ENCODE measurements at places on chromosomes 11 and 22.

- DNase-seq: peak; percentile 42
Measured at GRCh38 chr11:64090806-64091516, 55.2 kb downstream of the FLRT1 start.

- DNase-seq: no peak
Measured at GRCh38 chr22:37626556-37627075, 12.9 kb upstream of the SH3BP1 start.

DNA sequence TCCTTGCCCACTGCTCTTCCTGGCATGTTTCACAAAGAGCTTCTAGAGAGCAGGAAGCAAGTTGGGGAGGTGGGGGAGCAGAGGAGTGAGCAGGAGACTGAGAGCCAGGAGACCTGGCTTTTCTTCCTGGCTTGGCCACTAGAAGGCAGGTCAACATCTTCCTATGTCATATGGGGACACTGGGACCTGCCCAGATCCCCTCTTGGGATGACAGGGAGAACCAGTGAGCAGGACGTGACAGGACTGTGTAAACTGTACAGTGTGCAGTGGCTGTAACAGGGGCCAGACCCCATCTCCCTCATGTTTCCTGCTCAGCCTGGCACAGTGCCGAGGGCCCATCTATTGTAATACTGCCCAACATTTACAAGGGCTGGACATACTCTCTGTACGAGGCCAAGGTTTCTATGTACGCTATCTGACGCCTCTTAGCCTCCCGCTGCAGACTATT, 29.4 kb downstream of the GDPD5 start:
- DNase-seq: no peak

DNA sequence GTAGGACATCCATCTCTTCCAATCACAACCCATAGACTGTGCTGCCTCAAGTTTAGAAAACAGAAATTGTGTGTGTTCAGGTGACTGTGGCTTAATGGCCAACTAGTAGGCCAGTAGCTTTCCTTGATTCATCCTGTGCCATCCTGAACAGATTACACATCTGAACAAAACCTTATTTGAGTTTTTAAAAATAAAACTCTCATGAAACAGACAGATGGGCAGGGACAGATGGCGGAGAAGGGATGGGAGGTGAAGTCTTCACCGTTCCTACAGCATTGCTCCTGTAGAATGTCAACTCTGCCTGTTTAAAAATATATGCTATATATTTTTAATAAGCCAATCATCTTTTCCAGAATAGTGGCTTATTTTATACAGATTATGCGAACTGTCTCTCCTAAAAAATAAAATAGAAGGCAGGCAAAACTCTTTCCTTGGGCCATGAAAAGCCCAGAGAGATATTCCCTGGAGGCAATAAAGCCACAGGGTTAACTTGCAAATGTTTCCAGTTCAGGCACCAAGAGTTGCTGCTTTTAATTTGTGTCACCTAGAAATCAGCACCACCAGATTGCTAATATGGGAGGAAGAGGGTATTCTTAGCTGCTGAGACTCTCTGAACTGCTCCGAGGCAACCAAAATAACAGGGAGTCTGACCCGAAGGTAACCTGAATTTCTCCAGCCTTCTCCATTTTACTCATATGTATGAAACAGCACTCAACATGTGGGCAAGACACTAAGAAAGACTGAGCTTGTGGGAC, 861.2 kb downstream of the OPCML start:
- no peak for DNase-seq

DNA sequence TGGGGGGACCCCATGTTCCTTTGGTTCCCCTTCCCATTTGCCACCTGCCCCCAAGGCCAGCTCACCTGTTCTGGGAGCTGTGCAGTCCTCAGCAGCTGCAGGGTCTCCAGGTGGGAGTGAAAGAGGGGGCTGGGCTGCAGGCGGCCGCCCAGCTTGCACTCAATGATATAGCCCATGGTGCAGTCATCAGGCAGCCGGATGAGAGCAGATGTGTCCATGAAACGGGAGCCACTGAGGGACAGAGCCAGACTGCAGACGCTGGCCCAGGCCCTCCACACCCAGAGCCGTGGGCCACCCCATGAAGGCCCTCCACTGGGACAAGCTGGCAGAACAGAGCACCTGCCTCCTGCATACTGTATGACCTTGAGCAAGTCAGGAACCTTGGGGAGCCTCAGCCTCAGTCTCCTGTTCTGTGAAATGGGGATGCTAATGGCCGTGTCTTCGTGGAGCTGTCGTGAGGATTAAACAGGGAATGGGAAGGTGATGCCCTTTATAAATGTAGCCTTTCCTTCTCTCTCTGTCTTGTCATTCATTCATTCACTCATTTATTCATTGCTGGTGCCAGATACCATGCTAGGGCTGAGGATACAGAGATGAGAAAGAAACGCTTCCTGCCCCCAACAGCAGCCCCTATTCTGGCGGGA, 11.6 kb downstream of the MFNG start:
- DNase-seq: no peak

DNA sequence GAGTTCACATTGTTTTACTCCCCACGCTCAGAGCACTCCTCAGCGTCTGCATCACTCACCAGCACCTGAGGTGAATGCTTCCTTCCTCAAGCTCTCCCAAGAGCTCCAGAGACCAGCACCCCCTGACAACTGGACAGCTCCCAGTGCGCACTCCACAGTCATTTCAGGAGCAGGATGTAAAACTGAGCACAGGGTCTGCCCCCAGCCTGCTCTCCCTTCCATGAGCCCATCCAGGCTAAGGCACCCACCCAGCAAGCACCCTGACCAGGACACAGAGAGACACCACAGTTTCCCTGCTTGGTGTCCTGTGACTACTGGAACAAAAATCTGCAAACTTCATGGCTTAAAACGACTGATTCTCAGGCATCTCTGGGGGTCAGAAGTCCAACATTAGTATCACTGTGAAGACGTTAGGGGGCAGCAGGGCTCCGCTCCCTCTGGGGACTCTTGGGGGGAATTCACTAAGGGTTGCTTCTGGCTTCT, 3.3 kb downstream of the SCGB1D2 start:
- peak; percentile 7 for DNase-seq

- no peak for DNase-seq
Measured at GRCh38 chr11:68138237-68138636, 17.0 kb upstream of the CHKA start.

GRCh38 chr11:75365711-75366181, 14.3 kb upstream of the ARRB1 start:
- DNase-seq: no peak

GRCh38 chr22:33397381-33397907, 339.3 kb upstream of the SYN3 start:
- DNase-seq: no peak

DNA sequence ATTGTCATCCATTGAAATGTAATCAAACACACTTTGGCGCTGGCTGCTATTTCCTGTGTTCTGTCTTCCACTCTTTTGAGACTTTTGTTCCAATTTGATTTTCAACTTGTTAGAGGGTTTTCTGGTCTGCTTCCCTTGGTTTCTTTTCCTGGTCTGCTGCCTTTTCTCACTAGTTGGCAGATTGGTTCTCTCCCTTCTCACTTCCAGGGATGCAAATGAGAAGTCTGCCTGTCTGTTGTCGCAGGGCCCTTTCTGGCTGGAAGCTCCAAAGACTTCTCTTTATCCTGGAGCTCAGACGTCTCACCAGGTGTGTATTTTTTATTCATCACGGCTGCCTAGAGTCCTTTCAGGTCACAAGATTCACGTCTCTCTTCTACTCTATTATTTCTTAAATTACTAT, 84.0 kb downstream of the RPS6KA4 start:
- DNase-seq: no peak

GRCh38 chr11:14242187-14242586, 116.8 kb downstream of the RRAS2 start:
- DNase-seq: no peak

- DNase-seq: peak; percentile 28
Measured at GRCh38 chr22:37747080-37747714, 50.3 kb downstream of the TRIOBP start.

DNA sequence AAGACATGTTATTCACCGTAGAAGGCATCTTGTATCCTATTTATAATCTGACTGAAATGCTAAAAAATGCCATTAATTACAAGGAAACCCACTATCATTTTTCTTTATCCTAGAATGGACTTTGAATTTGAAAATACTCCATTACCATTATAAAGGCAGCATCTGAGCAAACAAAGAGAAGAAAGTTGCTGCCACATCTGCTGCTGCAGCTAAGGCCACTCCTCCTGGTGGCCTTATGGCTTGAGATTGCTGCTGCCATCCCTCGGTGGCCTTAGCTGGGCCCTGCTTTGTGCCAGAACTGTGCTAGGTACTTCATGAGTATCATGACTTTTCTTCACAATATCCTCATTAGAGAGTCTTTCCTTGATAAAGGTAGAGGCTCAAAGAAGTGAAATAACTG, 1210.1 kb upstream of the TENM4 start:
- DNase-seq: no peak

DNA sequence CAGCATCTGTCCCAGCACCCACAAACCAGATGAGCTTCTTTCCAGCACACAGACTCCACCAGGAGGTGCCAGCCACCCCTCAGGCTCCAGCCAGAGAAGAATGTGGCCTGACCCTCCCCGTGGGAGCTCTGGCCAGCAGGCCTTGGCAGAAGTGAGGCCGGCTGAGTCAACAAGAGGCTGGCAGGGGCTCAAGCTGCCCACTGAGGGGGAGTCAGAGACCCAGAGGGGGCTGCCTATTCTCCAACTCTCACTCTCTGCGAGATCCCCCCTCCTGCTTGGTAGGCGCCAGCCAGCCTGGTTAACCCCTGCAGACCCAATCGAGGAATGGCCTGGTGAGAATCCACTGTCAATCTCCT, 10.6 kb upstream of the CDC42EP1 start:
- DNase-seq: peak; percentile 76

- no peak for DNase-seq
Measured at GRCh38 chr11:8031248-8032115, 44.3 kb downstream of the EIF3F start.

DNA sequence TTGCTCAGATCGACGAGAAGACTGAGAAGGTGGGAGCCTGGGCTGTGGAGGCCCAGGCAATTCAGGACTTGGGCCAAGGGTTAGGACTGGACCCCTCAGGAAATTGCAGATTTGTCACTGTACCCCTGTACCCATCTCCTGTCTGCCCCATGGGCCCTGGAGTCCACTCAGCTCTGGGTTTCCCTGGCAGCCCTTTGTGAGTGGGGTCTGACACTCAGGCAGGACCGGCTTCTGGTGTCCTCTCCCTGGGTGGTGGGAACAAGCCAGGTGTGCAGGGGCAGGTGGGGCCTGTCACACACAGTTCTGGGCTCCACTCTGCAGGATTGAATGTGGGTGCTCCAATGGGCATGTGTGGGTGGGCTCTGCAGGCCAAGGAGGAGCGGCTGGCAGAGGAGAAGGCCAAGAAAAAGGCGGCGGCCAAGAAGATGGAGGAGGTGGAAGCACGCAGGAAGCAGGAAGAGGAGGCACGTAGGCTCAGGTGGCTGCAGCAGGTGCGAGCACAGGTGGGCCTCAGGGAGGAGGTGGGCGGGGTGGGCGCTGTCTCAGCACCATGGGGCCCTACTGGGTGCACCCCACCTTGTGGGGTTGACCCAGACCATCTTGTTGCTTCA, 21.6 kb downstream of the INCENP start:
- no peak for DNase-seq

DNA sequence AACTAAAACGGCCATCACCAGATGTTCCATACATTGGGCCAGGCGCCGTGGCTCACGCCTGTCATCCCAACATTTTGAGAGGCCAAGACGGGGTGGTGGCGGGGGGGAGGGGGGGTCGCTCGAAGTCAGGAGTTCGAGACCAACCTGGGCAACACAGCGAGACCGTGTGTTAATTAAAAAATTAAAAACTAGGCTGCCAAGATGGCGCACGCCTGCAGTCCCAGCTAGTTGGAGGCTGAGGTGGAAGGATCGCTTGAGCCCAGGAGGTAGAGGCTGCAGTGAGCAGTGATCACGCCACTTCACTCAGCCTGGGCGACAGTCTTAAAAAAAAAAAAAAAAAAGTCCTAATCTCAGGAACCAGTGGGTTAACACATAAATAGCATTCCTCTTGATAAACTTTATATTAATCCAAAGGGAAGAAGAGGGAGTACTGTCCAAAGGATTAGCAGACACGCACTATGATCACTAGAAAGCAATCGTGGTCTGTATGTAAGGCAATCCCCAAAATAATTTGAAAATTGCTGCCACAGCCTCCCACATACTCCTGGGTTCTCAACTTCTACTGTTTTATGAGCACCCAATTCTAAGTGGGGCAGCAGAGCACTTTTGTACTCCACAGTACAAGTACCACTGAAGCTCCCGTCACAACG, 604 bp downstream of the PUS3 start:
- no peak for DNase-seq

DNA sequence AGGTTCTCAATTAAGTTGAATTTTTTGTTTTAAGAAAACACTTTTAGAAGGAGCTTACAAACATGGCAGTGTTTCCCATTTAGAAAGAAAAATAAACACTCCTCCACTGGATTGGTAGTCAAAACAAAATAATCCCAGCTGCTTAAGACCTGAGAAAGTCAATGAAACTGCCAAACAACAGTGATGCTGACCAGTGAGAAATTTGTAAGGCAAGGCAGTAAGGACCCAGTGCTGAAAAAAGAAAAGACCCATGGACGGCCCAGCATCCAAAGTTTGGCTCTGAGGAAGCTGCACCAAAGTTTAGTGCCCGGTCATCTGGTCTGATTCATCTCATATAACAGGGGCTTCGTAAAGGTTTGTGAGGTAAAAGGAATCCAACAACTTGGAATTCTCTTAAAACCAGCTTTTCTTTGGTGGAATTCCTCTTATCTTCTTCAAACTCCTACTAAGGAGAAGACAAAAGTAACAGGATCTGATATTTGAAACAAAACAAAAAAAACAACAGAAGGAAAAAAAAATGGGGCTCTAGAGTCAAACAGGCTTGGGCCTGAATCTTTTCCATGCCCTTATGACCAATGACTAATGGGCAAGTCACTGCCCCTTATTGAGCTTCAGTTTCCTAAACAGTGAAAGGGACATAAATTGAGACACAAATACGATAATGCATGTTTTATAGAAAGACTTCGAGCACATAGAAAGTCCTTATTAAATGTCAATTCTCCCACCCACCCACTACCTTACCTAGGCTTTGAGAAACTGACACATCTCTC, 383.0 kb upstream of the NARS2 start:
- peak; percentile 15 for DNase-seq

GRCh38 chr11:93741882-93742226, 382 bp downstream of the C11orf54 start:
- DNase-seq: peak; percentile 76

- no peak for DNase-seq
Measured at GRCh38 chr11:2382129-2382517, 5.0 kb downstream of the CD81 start.

DNA sequence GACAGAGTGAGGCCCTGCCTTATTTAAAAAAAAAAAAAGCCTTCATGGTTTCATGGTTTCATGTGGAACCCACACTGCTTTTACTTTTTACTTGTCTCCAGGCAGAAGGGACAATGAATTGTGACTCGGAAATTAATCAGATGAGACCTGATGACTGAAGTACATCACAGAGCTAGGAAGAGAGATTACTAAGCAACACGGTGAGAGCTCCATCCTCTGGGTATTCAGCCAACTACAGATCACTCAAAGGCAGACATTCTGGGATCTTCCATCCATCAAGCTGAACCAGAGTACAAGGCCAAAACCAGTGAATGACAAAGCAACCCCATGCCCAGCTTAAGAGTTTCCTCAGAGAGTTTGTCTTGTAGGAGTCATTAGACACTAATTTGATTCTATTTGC, 433.2 kb downstream of the SOX6 start:
- DNase-seq: no peak

- DNase-seq: no peak
Measured at GRCh38 chr11:133801356-133801755, 44.0 kb downstream of the SPATA19 start.

- peak; percentile 84 for DNase-seq
Measured at GRCh38 chr11:47768101-47768612, 1.0 kb upstream of the FNBP4 start.

All from fibroblast of gingiva (primary cell).